MV-4-11 (cell line): ENCODE measurements at places on chromosomes 16 and 17.

DNA sequence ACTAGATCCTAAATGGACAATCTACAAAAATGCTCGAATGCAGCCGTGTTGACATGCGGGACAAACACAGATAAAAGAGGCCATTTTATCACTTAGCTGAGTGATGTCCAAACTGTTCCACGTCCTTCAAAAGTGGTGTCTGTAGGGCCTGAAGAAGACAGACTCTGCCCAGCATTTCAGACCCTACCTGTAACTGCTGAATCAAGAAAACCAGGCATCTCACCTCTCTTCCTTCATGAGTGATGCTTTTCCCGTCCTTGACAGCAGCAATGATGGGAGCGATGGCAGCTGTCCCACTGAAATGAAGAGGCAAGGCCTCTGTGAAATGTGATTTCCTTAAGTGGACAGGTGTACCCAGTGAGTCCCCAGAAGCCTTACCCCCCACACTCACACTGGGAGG, 12.3 kb downstream of the ELAC2 start:
- DNase-seq, result no peak

GRCh38 chr17:50634224-50634914, at the start of gene ABCC3:
Gene ABCC3 (plus strand): TSS chr17:50634881. CDS start chr17:50634937, 56 bp downstream.
- peak; percentile 45 for DNase-seq

DNA sequence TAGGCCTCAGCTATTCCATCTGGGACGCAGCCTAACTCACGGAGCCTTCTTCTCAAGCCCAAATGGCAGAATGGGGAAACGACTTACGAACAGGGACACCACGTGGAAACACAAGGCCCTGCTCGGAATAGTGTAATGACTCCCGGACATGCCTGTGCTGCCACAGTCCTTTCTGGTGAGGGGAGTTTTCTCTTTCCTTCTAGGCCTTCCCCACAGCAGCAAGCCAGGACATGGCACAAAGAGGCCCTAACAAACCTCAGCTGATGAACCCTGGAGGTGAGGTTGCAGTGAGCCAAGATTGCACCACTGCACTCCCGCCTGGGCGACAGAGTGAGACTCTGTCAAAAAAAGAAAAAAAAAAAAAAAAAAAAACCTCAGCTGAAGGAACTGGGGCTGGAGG, 15.3 kb downstream of the ZBTB4 start:
- no peak for DNase-seq

GRCh38 chr17:951325-952132, 28.0 kb downstream of the NXN start:
- DNase-seq, result peak; percentile 14

- DNase-seq, result peak; percentile 55
Observed at GRCh38 chr17:76278952-76279741, 14.0 kb downstream of the UBALD2 start.

DNA sequence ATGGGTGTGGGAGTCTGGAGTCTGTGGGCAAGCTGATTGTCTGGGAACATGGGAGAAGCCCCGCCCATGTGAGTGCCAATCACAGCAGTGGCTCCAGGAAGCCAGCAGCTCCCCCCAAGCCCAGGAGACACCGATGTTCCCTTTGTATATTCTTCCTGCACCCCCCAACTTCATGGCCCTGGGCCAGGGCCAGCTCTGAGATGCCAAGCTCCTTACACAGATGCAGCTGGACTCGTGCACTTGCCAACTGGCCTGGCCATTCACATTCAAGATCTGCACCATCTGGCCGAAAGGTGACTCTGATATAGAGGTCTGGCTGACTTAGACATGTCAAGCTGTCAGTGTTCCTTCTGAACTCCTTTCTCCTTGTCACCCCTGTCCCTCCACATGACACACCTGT, 50.5 kb downstream of the CACNG5 start:
- DNase-seq, result no peak
